ENCODE measurements at places on chromosomes 5 and 9.

DNA sequence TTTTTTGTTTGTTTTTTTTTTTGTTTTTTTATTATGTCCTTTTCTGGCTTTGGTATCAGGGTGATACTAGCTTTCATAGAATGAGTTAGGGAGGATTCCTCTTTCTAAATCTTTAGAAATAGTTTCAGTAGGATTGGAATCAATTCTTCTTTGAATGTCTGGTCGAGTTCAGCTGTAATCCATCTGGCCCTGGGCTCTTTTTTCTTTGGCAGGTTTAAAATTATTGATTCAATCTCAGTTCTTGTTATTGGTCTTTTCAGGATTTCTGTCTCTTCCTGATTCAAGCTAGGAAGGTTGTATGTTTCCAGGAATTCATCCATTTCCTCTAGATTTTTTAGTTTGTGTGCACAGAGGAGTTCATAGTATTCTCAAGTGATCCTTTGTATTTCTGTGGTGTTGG lies 34.9 kb downstream of the IQGAP2 start:
- DNase-seq = no peak

DNA sequence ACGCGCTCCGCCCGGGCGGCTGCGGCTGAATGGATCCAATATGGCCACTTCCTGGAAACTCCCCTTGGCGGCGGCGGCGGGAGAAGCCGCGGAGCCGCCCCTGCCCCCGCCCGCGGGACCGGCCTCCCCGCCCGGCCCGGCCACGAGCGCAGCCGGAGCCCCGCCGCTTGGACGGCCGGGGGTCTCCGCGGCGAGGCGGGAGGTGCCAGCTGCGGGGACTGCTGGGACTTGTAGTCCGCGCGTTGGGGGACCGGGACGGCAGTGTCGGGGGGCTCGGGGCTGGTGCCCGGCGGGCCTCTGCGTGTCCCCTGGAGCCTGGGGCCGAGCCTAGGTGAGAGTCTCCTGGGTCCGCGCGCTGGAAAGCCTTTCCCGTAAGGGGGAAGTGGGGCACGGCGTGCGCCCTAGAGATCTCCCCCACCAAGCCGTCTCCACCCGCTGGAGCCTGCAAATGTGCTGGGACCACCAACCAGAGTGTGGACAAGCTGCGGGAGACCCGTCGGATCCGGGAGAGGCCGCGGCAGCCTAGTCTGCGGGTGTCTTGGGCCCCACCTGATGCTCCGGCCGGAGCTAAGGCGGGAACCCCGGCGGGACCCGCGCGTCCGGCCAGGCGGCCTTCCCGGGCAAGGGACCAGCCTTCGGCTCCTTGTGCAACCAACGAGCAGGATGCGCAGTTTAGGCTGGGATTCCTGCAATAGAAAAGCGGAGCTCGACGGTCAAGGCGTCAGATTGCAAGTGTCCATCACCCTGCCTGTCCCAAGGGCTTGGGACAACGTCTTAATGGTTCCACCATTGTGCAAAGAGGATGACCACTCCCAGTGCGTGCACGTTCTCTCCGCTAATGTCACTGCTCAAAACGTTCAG lies at the start of gene SEPTIN8:
SEPTIN8 (minus strand) TSS at position 31 of the 861 bp plus-strand sequence. CDS start 102 bp downstream, outside the sequence.
- DNase-seq = peak; percentile 56

DNA sequence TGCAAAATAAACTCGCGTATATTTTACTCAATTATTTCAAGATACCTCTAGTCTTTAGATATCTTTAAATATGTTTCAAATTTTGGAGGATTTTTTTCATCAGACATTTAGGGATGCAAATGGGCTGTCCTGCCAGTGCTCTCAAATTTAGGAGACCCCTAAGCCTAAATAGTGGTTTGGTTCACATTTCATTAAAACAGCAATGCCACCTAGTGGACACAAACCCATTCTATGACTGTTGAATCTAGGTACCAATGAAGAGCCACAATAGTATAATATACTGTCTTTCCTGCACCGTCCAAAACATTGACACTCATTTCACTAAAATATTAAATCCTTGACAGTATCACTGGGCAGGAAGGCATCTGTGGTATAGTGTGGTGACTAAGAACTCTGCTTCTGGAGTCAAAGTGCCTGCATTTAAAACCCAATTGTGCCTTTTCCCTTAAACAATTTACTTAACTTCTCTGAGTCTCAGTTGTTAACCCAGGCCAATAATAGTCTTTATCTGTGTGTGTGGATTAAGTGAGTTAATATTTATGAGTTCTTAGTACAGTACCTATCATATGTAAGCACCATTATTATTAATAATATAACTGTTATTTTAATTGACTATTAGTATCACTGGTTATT lies 148.0 kb downstream of the RORB start:
- DNase-seq = no peak

- DNase-seq = no peak
These were observed 61.1 kb upstream of the SV2C start for GRCh38 chr5:76021936-76022584.

GRCh38 chr5:111993242-111993641 lies 236.2 kb upstream of the NREP start:
- no peak for DNase-seq

GRCh38 chr5:14157493-14157782 lies 14.3 kb downstream of the TRIO start:
- DNase-seq = no peak

GRCh38 chr5:6202968-6203365 lies 175.4 kb downstream of the MED10 start:
- no peak for DNase-seq

DNA sequence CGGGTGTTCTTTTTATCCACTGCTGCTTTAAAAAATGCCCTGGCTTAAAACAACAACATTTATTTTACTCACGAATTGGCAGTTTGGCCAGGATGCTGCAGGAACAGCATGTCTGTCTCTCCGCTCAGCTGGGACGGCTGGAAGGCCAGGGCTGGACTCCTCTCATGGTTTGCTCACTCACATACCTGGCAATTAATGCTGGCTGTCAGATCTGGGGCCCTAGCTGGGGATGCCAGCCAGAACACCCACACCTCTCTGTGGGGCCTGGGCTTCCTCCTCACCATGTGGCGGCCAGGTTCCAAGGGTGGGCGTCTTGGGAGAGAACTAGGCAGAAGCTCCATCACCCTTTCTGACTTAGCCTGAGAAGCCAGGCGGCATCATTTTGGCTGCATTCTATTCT lies 189.1 kb upstream of the IL12B start:
- no peak for DNase-seq

DNA sequence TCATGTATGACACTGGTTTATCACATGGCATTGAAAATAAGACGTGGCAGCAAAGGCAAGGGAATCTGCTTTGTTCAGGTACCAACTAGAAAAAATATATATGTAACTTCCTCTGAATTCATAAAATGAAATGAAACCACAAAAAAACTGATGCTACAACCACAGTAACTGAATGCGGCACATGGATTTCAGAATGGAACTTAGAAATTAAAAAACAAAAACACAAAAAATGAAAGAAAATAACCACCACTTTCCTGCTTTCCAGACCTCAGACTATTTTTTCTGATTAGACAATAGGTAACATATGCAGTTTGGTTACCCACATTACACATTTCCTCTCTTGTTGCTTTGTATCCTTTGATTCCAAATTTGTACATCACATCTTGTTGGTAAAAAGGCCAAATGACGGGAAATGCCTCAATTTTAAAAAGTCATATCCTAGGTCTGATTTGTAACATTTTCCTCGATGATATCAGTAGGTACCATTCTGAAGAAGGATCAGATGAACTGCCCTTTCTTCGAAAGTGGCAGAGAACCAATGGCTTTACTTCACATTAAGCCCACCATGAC lies 18.1 kb upstream of the PDCL start:
- DNase-seq = no peak

DNA sequence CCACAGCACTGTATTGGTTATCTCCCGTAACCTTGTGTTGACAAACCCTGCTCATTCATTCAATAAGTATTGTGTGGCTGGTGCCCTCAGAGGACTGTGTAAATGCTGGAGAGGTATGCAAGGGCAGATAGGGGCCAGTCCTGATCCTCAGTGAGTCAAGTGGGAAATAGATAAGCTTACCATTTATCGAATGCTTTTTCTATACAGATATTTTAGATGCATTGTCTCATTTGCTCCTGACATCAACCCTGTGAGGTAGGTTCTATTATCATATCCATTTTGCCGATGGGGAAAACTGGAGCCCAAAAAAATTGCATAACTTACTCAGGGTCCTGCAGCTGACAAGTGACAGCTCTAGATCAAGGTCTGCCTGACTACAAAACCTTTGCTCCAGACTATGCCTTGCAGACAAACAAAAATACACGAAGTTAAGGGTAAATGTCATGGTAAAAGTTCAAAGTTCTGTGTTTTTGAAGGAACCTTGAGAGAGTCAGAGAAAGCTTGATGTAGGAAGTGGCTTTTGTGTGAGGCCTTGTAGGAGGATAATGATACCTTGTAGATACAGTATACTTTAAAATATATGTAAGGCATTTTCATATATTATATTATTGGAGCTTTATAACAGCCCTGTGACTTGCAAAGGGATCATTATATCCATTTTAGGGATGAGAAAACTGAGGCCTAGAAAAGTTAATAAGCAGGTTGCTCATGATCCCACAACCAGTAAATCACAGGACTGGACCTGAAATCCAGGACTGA lies 22.7 kb downstream of the CYFIP2 start:
- DNase-seq = no peak

GRCh38 chr5:178083922-178084321 lies 29.4 kb upstream of the N4BP3 start:
- DNase-seq = no peak

DNA sequence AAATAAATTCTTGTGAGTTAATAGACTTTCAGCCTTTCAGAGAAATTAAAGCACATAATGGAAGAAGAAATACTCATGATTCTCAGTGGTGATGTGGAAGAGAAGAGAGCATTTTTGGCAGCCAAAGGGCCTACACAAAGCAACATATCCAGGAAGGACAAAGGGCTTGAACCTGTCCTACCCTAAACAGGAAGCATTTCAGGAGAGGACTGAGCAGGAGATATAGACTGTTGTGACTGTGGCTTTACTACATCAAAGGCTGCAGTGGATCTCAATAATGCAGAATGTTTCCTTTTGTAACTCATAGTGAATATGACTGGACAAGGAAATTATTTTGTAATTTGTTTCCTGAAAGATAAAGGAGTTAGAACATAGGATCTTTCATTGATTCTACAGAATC lies 1.3 kb upstream of the PARP8 start:
- no peak for DNase-seq

- DNase-seq = no peak
These were observed 126.6 kb upstream of the HMHB1 start for GRCh38 chr5:143685246-143685815.

GRCh38 chr5:72602696-72603685 lies 95.8 kb upstream of the ZNF366 start:
- no peak for DNase-seq

GRCh38 chr5:8839361-8840055 lies 706.4 kb downstream of the SEMA5A start:
- DNase-seq = no peak

GRCh38 chr9:81634915-81635516 lies 54.3 kb downstream of the TLE1 start:
- DNase-seq = no peak

DNA sequence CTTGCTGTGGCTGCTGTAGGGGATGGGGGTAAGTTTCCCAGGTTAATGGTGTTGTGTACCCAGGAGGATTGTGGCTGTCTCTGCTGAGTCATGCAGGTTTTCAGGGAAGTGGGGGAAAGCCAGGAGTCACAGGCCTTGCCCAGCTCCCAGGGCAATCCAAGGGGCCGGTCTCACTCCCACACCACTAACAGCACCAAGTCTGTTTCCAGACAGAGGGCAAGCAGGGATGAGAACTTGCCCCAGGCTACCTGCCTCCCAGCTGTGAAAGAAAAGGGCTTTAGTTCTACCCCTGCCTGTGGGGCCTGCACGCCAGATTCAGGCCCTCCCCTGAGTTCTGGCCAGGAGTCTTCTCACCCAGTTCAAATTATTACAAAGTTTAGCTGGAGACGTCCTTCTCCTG lies 579.8 kb upstream of the ST8SIA4 start:
- no peak for DNase-seq

- no peak for DNase-seq
These were observed 180.8 kb downstream of the FBN2 start for GRCh38 chr5:128357226-128357625.

DNA sequence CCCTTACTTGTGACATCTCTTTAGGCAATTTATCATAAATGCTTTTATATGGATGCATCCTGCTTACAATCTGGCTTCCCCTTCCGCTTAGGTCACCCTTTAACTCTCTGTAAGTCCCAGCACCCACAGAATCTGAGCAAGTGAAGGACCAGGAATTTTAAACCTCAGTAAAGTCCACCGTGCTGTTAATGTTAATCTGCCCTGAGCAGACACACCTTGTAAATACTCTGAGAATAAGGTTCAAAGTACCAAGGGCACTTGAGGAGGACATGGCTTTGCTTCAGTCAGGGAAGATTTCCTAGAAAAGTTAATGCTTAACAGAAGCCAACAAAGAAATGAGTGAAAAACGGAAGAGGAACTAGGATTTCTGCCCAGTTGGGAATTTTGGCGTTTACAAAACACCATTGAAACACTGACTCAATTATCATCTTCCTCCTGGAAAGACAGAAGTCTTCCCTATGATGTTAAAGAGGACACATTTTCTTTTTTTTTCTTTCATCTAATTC lies 26.4 kb upstream of the TTC39B start:
- DNase-seq = no peak

DNA sequence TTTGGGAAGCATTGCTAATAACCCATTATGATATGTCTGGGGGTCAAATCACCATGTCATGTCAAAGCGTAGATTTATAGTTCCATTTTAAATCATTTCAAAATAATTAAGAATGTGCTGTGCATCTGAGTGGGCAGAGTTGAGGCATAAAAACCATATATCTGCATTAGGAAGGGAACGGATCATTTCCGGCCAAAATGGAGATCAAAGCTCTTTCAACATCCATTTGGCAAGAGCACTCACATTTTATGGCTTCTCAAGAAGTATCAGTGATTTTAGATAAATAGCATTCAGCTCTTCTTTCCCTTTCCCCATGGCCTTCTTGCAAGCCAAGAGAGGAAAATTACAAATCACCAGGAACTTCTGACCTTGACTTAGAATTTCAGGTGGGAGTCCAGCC lies 89.9 kb downstream of the HSPA4 start:
- no peak for DNase-seq

DNA sequence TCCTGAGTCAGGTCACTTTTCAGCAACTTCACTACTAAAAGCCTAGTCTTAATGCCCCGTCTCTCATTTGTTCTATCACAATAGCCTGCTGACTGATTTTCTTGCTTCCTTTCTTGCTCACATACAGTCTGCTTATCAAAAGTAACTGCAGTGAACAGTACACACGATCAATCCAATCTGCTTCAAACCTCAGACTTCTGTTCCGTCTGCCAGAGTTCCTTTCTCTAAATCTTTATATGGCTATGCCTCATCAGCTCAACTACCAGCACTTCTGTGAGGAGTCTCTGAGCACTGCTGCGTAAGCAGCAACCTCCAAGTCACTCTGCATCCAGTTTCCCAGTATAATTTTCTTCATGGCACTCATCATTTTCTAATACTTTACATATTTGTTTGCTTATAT lies 34.8 kb upstream of the PUM3 start:
- no peak for DNase-seq

DNA sequence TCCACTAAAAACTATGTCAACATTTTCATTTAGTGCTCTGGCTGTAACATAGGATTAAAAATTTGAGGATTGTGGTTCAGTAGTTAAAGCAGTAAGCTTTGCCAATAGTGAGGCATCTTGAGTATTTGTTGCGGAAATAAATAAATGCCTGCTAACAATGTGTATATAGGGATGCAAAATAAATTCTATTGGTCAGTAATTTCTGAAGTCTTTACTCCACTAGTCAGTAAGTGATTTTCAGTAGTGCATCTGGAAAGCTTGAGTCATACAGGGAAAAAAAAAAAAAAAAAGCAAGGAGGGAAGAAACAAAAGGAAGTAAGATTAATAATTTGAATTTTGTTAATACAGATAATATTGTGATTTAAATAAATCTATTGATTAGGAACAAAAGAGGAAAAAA lies 21.0 kb downstream of the NIPBL start:
- DNase-seq = no peak

Data from NCI-H146 (cell line).